HAP-1 (cell line): ENCODE measurements at places on chromosomes 7 and 10.

- DNase-seq: no peak
These were observed 13.2 kb upstream of the EVX1 start for GRCh38 chr7:27229448-27229847.

GRCh38 chr10:6558759-6559461, 21.2 kb downstream of the PRKCQ start:
- no peak for DNase-seq

GRCh38 chr10:112140110-112140970, 43.2 kb downstream of the GPAM start:
- DNase-seq: peak; percentile 93

GRCh38 chr7:4361774-4362173, 320.3 kb upstream of the FOXK1 start:
- DNase-seq: no peak

GRCh38 chr7:65230231-65230630, 143.4 kb upstream of the ZNF92 start:
- DNase-seq: no peak

DNA sequence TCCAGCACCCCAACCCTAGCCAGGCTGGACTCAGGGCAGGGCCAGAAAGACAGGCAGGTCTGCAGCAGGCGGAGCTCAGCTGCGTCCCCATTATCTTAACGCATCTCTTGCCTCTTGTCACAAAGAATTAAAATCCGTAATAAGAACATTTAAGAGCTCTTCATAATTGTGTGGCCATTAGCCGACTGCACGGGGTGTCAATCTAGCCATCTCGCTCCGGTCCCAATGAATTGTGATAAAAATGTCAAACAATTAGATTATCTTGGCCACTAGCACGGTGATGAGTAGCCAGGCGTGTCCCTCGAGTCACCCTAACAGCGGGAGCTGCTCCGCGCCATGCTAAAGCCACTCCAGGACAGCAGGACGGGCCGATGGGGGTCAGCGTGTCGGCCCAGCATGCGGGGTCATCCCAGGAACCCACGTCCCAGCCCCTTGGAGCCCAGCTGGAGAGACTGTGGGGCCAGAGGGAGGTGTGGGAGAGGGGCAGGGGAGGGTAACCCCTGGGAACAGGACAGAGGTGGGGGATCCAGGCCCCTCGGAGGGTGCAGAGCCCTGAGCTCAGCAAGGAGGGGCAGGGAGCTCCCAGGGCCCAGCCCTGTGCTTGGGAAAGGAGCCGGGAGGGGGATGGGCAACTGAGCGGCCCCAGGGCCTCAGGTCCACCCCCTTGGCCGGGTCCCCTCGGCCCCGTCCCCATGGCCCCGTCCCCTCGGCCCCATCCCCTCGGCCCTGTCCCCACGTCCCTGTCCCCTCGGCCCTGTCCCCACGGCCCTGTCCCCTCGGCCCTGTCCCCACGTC, 17.7 kb upstream of the NKX6-2 start:
- no peak for DNase-seq

GRCh38 chr10:60069311-60069710, 163.0 kb upstream of the CCDC6 start:
- DNase-seq: no peak

GRCh38 chr10:72026278-72027111, 61.9 kb downstream of the SPOCK2 start:
- no peak for DNase-seq

DNA sequence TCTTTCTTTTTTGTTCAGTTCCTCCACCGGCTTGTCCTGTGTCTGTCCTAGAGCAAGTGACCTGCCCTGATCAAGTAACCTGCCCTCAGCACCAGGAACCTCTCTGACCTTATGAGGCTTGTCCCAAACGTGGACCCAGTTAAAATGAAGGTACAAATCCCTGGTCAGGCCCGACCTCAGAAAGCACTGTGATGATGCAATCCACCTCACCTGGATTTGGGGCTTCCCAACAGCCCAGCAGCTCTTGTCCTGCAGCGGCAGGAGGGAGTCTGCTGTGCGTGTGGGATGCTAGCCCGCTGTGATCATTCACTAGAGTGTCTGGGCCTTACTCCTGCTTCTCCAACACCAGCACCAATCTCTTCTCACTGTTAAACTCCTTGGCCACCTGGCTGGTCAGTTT, 11.2 kb downstream of the COL17A1 start:
- no peak for DNase-seq

GRCh38 chr7:158238616-158239289, 348.9 kb downstream of the PTPRN2 start:
- no peak for DNase-seq

DNA sequence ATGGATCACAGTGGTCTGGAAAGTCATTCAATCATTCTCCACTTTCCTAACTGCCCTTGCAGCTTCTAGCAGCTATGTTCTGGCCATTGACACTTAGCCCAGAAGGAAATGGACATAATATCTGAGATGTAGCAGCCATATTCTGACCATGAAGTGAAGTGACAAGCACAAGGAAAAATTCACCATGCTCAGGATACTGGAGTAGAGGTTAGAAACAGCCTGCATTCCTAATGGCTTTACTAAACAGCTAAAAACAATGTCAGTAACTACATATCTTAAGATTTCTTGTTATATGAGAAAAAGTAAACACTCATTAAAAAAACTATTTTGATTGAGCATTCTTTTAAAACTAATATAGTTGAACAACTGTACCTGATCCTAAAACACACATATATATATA, 443.8 kb downstream of the MAGI2 start:
- DNase-seq: no peak

GRCh38 chr10:66176772-66177171, 749.1 kb upstream of the LRRTM3 start:
- DNase-seq: no peak

DNA sequence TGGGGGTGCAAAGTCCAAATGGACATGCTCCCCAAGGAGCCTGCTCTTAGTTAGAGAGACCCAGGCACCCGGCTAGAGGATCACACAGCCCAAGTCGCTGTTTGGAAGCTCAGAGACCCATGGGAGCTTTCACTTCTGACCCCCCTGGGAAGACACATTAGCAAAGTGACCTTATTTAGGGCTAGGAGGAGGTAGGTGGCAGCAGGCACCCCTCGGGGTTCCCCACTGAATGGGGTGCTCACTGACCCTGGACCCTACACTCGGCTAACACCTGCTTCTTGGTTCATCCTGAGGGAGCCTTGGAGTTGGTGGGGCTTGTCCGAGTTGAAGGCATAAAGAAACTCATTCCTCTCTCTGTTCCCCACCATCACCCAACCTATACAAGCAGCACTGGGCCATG, 27.1 kb upstream of the HABP2 start:
- DNase-seq: no peak

DNA sequence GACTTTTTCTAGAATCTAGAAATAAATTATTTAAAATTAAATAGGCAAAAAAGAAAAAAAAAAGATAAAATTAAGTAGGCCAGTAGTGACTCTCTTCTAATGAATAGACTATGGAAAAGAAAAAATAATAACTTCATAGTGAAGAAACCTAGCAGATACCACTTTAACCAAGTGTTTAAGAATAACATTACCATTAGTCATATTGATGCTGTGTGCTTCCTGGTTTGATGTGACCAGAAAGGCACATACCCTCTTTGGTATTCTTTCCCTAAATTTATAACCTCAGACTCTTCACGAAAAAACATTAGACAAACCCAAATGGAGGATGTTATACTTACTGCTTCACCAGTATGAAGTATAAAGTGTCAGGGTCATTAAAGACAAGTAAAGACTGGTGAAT, 42.6 kb downstream of the KIF20B start:
- DNase-seq: no peak

DNA sequence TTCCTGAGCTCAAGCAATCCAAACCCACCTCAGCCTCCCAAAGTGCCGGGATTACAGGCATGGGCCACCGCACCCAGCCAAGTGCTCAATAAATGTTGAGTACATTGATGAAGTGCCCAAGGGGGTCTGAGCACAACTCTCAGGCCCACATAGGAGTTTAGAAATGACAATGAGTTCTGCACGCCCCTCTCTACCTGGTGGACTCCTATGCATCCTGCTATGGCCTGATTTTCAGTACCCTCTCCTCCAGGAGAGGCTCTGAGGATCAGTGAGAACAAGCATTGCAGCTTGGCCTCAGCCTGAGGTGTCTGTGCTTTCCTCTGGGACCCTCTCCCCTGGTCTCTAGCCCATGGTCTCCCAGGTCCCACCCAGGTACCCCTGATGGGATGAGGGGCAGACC, 20.9 kb upstream of the GRIFIN start:
- no peak for DNase-seq

DNA sequence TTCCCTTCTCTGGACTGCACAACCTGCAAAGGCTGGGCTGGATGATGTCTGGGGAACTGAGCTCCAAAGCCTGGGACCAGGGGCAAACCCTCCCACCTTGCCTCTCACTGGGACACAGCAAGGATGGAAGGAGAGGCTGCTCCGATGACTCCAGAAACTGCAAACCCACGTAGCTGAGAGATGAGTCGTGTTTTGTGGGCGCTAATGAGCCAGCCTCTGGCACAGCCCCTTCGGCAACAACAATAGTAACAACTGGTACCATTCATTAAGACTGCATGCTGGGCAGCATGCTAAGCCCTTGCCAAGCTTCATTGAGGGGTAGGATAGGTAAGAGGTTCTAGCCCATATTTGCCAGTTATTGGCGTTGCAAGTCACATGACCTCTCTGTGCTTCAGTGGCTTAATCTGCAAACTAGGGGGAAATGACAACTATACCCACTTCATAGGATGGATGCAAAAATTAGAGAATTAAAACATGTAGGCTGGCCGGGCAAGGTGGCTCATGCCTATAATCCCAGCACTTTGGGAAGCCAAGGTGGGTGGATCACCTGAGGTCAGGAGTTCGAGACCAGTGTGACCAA, 145.9 kb downstream of the SH3PXD2A start:
- no peak for DNase-seq

GRCh38 chr10:96587264-96588059, 650 bp upstream of the TM9SF3 start:
- peak; percentile 57 for DNase-seq

- no peak for DNase-seq
These were observed 43.4 kb upstream of the PPP2R2D start for GRCh38 chr10:131857156-131858117.

- no peak for DNase-seq
These were observed 217.7 kb upstream of the ETV1 start for GRCh38 chr7:14207138-14207537.

DNA sequence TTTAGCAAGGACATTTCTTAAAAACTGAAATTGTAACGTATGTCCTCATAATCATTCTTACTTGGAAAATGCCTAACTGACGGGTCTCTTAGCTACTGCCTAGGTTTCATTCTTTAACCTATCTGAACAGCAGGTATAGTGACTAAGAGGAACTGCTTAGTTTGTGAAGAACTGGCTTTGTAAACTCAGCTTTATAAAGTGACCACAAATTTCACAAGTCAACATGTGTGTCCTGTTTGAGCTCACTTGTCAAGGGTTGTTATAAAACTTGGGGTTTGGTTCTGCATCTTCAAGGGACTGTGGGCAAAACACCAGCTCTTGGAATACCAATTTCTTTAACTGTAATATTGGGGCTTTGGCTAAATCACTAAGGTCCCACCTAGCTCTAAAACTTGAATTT, 32.2 kb downstream of the MRPS33 start:
- no peak for DNase-seq

- no peak for DNase-seq
These were observed 727.8 kb downstream of the GRM8 start for GRCh38 chr7:126524967-126525366.

DNA sequence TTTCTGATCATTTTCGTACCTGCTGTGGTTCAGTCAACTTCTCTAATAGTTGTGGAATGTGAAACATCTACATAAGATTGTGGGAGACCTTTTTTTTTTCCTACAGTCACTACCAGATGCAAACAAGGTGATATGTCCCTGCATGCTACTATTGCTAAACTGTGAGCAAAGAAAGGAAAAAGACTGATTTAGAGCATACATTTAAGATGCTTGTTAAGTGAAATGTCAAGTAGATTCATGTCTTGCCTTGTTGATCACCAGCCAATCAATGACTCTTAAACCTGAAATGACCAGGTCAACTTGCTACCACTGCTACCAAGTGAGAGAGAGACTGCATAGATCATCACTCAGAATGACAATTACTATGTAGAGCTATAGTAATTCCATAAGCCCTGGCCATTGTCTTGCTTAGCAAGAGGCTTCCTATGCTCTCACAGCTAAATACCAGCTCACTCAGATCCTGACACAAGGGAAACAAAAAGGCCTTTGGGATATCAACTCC, 84.3 kb upstream of the SKAP2 start:
- peak; percentile 77 for DNase-seq

DNA sequence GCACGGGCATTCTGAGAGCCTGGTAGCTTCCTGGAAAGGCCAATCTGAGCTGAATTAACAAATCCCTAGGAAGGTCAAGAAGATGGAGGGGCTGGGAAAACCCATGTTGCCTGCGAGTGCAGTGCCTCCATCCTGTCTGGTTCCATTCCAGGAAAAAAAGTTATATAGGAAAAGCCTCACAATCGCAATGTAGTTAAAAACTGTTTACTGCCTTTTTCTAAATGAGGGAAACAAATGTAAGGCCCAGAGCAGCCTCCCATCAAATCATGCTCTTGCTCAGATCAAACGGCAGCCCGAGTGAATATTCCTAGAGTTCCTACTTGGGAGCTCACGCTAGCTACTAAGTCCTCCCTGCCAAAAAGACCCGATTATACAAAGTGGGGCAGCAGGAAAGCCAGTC, 179.9 kb downstream of the KCNMA1 start:
- DNase-seq: no peak

DNA sequence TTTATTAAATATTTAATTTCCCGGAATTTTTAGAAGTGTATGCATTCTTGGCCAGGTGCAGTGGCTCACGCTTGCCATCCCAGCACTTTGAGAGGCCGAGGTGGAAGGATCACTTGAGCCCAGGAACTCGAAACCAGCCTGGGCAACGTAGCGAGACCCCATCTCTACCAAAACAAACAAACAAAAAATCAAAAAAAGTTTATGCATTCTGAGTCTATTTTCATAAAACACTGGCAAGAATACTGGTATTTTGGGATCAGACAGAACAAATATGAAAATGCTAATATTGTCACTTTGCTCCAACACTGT, 440.8 kb upstream of the FOXK1 start:
- no peak for DNase-seq

DNA sequence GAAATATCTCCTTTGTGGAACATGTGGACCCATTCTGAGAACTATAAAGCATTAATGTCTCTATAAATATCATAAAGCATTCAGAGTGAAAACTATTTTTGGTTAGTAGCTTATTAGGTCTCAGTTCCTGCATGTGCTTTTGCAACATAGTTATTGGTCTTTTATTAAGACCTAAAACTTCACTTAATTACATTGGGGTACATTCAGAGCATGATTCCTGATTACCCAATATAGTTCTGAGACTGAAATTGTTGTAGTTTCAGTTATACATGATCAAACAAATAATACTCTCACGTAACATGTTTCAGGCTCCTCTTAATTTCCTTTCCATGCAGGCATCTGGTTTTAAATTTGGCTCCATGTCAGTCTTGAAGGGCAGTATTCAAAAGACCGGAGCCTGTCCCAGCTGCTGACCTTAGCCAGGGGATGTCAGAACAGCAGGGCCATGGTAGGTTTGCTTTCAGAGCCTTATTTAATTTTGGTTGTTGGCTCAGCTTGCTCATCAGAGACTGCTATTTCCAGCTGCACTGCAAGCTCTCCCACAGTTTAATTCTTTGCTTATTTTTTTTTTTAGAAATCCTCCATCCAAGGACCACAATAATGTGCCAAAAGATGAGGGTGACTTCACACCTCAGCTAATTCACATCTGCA, 447.8 kb upstream of the FZD8 start:
- no peak for DNase-seq

- DNase-seq: no peak
These were observed 50.1 kb upstream of the ADRB1 start for GRCh38 chr10:113993489-113993991.
